ENCODE measurements at places on chromosomes 1 and 21.

GRCh38 chr1:113835686-113836290, 23.5 kb upstream of the RSBN1 start:
- DNase-seq: peak; percentile 36

DNA sequence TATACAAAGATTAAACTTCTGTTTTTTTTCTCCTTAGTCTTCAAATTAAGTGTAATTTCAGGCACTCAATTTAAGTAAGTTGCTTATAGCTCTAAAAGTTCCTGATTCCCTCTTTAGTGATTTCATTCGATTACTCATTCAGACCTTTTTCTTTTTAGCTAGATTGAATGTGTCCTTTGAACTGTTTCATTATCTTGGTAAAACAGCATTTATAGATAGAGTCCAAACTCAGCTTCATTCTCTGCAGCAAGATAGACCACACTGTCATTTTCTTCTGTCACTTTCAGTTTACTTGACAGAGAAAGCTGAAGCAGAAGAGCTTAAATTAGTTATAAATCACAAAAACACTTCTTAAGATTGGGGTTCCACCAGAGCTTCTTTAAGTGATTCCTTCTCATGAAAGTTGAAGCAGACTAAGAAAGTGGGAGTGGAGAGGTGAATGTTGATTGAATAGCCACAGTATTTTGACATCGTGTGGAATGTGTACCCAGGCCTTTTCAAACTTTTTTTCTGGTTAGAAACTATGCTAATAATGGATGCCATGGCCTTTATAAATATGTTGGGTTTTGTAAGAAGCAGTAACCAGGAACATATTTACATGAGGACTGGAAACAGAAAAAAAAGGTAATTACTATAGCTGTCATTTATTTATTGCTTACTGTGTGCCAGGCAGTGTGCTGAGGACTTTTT, 52.2 kb downstream of the ZBTB40 start:
- DNase-seq: no peak

- no peak for DNase-seq
These were observed 51.4 kb upstream of the SIM2 start for GRCh38 chr21:36647279-36648093.

DNA sequence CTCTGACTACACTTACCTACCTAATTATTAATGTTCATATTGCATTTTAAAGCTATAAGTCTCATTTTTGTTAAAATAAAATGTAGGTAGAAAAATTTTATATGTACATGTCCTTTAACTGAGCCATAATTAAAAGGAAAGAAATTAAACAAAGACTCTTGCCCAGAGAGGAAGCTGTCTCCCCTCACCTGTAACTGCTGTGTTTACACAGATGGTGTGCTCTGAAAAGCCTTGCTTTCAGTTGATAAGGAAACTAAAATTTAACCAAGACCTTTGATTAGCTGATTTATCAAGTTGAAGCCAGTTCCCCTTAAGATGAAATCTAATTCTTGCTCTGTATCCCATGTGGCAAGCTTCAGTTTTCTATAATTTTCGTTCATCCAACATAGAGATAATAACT, 213.5 kb downstream of the LYPLAL1 start:
- DNase-seq: no peak

DNA sequence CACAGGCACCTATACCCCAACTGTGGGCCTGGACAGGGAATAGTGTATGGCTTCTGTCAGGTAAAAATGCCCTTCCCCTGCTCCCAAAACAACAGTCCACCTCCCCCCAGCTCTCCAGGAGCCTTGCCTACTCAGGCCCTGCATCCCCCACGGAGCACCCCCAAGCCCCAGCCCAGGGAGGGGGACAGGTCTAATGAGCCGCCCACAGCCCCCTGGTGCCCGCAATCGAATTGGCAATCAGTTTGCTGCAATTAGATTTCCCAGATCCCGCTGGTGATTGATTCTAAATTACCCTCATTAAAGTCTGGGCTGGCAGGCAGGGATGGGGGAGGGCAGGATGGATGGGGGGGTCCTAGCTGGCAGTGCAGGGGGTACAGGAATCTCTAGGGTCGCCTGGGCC, 8.1 kb downstream of the SDC3 start:
- no peak for DNase-seq

DNA sequence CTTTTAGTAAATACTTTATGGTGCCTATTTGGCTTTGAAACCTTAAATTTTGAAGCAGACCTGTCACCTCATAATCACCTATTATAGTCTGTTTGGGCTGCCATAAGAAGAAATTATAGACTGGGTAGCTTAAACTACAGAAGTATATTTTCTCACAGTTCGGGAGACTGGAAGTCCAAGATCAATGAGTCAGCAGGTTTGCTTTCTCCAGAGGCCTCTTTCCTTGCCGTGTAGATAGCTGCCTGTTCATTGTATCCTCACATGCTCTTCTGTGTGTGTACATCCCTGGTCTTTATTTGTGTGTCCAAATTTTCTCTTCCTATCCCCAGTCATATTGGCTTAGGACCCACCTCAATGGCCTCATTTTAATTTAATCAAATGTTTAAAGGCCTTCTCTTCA, 518.2 kb downstream of the ADGRL2 start:
- DNase-seq: no peak

DNA sequence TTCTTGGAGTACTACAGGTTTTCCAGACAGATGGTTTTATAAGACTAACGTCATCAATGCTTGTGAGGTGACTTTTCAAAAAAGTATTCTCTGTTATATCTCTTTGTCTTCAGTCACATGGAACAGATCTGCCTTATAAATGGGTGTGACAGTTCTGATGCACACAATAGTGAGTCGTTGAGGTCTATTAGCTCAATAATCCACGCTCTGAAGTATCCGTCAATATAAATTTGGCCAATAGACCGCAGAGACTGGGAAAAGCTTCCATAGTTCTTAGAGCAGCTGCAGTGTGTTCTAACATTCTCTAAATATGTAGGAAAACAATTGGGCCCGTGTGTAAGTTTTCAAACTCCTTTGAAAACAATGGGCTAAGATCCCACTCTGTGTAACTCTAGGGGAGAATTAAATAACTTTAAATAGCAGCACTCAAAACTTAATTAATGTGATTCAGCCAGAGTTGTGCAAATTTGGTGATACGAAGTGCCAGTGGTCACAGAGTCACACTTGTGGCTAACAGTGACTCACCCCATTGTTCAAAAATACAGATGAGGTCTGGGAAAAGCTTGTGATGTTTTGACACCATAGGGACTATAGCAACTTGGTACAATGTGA, 316.0 kb downstream of the LMO4 start:
- no peak for DNase-seq

- DNase-seq: no peak
These were observed 11.4 kb upstream of the KCNA3 start for GRCh38 chr1:110686188-110686587.

DNA sequence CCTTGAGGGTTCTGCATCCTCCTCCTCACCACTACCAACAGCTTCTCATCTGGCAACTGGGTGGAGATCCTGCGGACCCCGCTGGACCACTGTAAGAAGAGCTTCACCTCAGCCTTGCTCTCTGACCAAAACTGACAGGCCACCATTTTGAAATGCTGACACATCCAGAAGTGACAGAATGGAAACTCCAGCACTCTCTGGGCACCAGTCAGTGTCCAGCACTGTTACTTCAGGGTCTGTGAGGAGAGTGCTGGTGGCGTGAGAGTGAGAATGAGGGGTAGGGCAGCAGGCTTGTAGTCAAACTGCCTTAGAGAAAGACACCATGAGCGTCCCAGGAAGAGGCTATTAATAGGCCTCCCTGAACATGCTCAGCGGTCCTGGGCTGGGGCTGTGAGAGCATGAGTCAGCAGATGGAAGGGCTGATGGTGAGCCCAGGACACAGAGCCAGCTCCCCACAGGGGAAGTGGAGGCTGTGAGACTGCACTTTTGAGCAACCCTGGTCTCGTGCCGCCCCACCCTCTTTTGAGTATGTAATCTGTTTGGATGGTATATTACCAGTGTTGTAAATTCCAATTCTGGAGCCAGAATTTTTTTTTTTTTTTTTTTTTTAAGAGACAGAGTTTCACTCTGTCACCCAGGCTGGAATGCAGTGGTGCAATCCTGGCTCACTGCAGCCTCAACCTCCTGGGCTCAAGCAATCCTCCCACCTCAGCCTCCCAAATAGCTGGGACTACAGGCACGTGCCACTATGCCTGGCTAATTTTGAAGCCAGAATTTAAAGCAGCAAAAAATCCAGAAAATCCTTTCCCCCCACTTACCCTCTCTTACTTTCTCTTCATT, 34.4 kb upstream of the SLC30A1 start:
- no peak for DNase-seq

- no peak for DNase-seq
These were observed 59.8 kb downstream of the CAPN9 start for GRCh38 chr1:230807029-230807428.

DNA sequence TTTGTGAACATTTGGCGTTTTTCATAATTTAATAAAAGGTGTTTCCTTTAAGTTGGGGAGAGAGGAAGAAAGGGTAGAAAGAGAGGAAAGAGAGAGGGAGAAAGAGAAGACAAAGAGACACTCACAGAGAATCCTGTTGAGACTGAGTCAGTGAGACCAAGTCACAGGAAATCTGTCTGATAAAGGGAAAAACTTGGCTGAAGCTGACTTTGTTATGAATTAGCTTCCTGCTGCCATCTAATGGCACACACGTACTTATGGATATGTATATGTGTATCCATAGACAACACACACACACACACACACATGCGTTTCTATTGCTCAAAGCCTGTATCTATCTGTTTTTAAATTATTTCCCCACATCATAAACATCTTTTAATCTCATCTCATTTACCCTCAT, 42.5 kb upstream of the DISC1 start:
- DNase-seq: no peak

DNA sequence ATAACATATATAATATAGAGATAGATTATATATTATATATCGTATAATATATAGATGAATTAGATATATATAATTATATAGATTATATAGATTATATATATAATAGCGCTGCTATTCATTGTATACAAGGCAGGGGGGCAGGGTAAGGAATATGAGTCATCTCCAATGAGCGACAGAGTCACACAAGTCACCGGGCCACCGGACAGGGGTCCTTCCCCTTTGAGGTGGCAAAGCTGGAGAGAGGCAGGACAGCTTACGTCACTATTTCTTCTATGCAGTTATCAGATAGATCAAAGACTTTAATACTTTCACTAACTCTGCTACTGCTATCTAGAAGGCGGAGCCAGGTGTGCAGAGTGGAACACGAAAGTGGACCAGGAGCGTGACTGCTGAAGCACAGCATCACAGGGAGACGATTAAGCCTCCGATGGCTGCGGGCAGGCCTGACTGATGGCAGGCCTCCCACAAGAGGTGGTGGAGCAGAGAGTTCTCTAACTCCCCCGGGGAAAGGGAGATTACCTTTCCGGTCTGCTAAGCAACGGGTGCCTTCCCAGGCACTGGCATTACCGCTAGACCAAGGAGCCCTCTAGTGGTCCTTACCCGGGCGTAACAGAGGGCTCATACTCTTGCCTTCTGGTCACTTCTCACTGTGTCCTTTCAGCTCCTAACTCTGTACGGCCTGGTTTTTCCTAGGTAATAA, 2154.7 kb downstream of the MRPL39 start:
- no peak for DNase-seq

DNA sequence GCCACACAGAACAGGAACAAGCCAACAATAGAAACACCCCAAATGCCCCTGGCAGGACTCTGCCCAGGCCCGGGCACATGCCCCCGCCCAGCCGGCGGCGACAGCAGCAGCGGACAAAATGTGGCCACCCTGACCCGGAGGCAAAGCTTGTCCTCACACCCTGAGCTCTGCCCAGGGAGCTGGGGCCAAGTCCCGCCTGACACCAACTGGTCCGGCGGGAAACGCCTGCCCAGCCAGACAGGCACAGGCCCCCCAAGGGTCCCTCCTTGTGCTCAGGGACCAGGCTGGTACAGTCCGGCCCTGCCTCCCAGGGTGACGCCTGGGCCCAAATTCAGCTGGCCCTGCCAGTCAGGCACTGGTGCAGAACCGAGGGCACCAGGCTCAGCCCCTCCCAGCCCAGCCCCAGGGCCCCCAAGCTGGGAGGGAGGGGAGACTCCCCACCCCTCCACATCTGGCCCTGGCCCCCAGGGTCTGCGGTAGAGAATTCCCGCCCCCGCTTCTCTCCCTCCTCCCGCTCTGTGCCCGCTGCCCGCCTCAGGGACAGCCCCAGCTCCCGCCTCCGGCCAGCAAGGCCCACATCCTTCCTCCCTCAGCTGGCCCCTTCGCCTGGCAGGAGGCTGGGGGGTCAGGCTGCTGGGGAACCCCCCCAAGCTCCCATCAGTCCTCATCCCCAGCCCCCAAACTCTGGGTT, 2.0 kb downstream of the AHDC1 start:
- no peak for DNase-seq

DNA sequence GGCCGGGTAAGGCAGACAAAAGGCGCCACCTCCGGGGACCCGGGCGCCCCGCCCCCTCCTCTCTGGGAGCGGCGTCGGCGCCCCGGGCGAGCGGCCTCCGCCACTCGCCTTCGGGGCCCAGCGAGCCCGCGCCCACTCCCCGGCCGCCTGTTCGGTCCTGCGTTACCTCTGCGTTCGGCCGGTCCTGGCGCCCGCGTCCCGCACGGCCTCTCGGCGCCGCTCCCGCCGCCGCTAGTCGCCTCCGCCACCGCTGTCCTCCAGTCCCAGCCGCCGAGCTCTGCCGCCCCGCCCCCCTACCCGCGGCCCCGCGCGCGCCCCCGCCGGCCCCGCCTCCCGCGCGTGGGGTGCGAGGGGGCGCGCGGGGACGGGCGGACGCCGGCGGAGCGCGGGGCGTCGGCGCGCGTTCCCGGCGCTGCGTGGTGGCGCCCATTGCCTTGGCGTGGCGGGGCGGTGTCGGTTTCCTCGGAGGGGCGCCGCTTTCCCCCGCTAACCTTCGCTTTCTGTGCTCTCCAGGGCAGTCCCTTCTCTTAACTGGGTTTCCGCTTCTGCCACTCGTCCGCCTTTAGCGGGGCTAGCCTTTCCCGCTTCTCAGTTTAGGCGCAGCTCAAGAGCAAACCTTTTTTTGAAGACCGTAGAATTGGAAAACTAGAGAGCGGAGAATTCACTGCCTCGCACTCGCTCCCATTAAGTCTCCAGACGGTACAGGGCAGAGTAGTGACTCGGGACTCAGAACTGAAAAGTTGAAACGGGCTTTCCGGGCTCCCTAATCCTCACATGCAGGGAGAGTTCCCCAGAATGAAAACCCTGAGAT, at the start of gene HP1BP3:
Gene HP1BP3, minus strand, starts transcription at position 279 of the 811 bp plus-strand sequence. CDS start 6,867 bp downstream, outside the sequence.
- DNase-seq: peak; percentile 51

- no peak for DNase-seq
These were observed 20.3 kb downstream of the PADI6 start for GRCh38 chr1:17392199-17392740.

DNA sequence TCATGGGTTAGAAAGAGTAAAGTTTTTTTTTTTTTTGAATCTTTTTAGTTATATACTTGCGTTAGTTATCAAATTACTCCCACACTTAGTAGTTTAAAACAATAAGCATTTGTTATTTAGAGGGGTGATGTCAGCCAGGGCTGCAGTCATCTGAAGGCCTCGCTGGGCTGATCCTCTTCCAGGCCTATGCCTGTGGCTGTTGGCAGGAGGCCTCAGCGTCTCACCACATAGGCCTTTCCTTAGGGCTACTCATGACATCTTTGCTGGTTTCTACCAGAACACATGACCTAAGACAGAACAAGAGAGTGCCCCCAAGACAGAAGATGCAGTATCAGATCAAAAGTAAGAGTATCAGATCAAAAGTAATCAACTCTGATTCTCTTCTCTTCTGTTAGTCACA, 167.4 kb downstream of the HHAT start:
- DNase-seq: no peak
